ENCODE measurements at places on chromosomes 16 and 17.

DNA sequence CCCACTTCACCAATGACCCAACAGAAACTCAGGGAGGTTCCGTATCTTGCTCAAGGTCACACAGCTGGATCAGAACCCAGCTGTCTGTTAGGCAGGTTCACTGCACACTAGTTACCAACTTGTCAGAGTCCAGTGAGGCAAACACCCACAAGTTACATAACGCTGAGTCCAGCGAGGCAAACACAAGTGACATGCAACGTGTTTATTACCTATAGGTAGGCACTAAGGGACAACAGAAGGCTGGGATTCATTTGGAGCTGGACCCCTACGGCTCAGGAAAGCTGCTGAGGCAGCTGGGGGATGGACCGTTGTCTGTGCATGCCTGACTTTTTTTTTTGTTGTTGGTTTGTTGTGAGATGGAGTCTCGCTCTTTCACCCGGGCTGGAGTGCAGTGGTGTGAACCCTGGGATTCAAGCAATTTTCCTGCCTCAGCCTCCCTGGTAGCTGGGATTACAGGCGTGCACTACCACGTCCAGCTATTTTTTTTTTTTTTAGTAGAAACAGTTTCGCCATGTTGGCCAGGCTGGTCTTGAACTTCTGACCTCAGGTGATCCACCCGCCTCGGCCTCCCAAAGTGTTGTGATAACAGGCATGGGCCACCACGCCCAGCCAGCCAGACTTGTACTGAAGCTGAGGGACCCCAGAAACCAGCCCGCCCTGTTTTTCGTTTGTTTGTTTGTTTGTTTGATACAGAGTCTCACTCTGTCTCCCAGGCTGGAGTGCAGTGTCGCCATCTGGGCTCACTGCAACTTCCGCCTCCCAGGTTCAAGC is 1.9 kb upstream of the RSAD1 start:
- DNase-seq = no peak

DNA sequence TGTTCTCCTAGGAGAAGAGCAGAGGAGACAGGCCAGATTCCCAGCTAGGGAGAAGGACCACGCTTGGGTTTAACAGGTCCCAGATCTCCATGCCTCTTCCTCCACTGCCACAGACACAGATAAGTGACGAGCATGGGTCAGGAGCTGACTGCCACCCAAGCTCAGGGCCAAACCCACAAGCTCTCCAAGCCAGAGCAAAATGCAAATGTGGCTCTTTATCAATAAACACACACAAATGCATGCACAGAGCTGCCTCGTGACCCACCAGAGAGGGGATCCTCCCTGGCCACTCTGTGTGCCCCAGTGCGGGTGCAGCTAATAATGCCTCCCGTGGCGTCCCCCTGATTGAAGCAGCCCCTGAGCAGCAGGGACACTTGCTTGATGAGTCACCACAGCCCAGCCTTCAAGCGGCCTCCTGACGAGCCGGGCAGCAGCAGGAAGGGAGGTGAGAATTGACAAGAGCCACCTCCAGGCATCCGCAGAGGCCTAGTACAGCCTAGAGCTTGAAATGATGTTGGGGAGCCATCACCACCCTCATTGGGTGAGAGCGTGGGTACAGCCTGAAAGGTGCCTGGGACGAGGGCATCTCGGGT is 143.9 kb downstream of the CCDC182 start:
- DNase-seq = no peak

DNA sequence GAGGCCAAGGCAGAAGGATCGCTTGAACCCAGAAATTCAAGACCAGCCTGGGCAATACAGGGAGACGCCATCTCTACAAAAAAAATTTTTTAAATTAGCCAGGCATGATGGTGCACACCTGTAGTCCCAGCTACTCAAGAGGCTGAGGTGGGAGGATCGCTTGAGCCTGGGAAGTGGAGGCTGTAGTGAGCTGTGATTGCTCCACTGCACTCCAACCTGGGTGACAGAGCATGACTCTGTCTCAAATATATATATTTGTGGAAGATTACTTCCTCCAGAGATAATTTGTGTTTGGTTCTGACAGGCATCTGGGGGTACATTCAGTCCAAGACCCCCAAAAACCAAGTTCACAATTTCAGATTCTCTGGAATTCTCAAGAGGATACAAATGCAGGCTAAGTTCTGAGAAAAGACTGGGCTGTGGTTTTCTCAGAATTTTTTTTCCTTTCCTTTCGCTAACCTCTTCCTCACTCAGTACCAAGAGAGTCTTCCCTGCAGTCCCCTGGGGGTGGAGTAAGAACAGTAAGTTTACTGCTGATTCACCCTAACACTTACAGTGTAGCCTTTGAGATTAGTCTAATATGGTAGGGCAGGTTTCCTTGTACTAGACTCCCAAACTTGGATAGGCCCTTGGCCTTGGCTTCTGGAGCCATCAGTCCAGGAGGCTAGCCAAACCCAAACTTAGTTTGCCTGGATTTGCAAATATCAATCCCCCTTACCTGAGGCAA is 15.1 kb downstream of the GSDMB start:
- no peak for DNase-seq

GRCh38 chr17:412211-413015 is 59.8 kb upstream of the RPH3AL start:
- no peak for DNase-seq

GRCh38 chr17:50100480-50100883 is 5.3 kb downstream of the PDK2 start:
- DNase-seq = no peak

All from iPS DF 6.9 (cell line).